Fibroblast of lung (primary cell): ENCODE measurements at places on chromosomes 2 and 18. TPM values are rescaled to one million over a fixed set of nuclear protein-coding genes. Genes with fewer than 3 reads are reported as not detected.

DNA sequence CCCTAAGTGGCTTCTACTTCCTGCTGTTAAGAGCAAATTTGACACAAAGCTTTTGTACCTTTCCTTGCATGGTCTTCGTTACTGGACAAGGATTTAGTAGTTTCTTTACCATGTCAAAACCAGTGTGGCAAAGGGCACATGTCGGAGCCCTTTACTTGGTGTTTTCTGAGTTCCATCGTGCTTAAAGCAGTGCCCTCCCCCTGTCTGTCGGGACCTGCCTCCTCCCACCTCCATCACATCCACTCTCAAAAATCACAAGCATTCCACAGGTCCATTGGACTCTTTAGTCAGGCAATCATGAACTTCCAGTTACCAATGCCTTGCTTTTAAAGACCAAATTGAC is 763 bp downstream of the CCDC141 start:
- no peak for DNase-seq

- no peak for DNase-seq
Measured at GRCh38 chr2:170743530-170744239, 26.5 kb upstream of the ERICH2 start.

GRCh38 chr2:195027947-195028346 is 629.1 kb upstream of the SLC39A10 start:
- DNase-seq, result no peak

DNA sequence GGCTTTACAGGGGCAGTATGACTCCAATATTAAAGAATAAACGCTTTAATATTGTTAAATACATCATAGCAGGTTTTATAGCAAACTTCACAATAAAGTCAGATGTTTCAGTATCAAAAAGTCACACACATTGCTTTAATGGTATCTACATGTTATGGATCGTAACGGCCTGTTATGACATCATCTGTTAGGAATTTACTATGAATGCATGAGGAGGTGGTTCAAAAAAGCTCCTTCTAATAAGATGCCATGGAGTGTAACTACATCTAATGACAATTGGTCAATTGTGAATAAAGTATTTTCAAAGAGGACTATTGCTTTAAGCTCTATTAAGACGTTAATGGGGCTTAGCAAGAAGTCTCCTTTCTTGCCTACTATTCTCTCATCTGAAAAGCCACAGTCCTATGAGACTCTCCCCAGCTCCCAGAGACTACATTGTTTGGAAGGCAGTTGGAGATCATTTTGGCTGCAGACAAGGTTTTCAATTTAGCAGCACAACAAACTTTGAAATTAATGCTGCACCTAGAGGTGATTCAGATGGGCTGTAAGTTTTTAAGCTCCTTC is 300.7 kb upstream of the MEIS1 start:
- DNase-seq, result no peak

GRCh38 chr2:152454960-152455359 is 120.0 kb downstream of the FMNL2 start:
- DNase-seq, result no peak

DNA sequence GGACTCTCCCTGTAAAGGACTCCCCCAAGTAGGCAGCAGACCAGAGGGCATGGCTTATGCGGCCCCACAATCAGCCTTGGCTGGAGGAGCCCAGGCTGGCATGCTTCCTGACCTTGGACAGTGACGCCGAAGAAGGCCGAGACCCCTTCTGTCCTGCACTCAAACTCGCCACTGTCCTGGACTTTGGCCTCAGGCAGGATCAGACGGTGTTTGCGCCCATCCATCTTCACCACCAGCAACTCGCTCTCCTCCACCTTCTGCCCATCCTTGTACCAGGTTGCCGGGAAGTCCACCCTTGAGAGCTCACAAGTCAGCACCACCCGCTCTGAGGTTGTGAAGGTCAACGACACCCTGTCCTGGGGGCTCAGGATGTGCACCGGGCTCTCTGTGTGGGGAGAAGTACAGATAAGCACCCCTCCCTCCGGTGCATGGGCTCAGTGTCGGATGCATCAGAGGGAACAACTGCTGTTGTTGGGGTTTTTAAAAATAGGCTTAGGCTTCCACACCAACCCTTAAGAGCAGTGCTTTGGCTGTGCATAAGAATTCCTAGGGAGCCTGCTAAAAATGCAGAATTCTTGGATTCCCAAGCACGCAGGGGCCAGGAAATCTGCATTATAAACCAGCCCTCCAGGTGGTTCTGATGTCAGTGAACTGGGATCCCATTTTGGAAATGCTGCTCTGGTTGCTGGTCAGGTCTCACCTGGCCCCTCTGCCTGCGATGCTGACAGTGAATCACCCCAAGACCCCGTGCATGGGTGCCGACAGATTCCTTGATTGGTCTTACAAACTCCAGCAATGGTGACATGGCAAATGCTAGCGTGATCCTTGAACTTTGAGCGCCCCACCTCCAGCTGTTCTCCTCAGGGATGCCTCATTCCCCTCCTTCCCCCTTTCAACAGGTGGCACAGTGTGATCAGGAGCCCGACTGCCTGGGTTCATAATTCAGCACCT is 5.9 kb downstream of the OBSL1 start:
- no peak for DNase-seq

Gene CTAGE1
- total RNA-seq, result under 0.01 TPM in 1 of 2 replicates, not detected in the other

DNA sequence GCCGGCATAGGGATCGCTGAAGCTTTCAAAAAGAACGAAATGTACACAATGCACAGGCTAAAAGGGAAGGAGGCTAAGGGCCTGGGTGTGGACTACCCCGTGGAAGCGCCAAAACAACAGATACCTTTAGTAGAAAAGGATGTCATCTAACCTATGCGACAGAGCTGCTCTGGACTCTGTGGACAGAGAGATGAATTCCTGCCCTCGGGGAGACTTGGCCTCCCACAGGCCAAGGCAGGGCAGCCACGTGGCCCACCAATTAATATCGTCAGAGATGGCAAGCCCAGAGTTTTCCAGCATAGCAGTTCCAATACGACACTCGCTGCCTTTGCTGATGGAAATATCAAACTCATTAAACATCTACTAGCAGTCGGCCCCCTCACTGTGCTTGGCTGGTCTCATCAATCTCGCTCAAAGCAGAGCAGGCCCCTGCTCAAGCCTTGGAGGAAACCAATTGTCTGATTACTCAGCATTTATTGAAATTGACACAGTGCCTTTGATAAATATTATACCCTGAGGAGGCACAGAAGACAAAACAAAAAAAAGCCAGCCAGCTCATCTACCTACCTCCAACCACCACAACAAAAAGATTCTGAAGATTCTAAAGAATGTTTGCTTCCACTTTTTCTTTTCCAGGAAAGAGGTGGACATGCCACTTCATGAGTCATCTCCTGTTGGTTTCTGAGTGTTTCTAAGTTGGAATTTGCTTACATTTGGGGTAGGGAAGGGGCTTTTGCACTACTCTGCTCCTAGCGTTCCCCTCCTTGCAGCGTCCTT is 79.0 kb upstream of the ACAA2 start:
- no peak for DNase-seq

DNA sequence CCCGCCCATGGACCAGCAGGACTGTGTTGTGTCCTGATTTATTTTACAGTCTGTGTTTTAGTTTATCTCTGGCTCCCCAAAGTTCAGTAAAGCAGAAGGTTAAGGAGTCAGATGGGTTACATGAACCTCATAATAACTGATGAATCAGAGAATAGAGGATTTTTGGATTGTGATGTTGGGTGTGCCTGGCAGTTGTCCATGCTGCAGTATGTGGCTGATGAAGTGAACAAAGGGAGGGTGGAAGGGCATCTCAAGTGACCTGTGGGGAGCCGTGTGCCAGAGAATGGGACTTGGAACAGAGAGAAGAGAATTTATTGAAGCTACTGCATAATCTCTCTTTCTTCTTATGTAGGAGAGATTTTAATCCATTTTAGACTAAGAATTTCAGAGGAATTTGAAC is 145.5 kb downstream of the MAP4K4 start:
- DNase-seq, result peak; percentile 51

Gene C2orf72
- 0.33 TPM in 1 of 2 replicates, not detected in the other for total RNA-seq

GRCh38 chr2:166765141-166765540 is 123.1 kb upstream of the XIRP2 start:
- peak; percentile 11 for DNase-seq

DNA sequence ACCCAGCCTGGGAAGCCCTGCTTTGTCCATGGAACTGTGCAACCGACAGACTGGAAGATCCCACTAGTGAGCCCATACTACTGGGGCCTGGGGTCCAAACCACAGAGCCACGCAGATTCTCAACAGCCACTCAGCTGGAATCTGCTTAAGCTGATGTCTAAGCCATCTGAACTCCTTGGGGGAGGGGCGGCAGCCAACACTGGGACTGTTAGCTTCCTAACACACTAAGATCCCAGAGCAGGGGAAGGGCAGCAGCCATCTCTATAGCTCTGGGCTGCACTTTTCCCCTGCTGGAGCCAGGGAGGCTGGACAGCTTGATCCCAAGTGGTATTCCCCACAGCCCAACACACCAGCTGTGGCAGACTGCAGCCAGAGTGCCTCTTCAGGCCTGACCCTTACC is 118.3 kb downstream of the RPRM start:
- DNase-seq, result no peak

DNA sequence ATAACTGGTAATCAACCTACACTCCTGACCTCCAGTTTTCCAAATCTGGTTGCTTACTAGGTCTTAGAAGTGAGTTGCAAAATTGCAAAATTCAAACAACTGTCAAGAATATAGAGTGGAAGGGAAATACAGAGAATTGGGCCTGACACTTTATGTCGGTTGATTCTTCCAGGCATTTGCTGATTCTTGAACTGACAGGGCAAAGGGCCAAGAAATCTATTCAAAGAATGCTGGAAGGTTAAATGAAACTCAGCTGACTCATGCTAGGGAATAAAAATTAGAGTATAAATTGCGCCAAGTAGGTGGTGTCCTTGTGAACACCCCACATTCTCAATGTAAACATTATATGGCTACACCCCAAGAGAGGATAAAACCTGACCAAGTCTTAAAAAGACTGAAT is 21.5 kb upstream of the ZSCAN30 start:
- peak; percentile 68 for DNase-seq

- peak; percentile 59 for DNase-seq
Measured at GRCh38 chr2:190069936-190070696, 7.6 kb upstream of the MSTN start.

Gene PID1
- 8.2 and 29.6 TPM in 2 replicates for total RNA-seq

DNA sequence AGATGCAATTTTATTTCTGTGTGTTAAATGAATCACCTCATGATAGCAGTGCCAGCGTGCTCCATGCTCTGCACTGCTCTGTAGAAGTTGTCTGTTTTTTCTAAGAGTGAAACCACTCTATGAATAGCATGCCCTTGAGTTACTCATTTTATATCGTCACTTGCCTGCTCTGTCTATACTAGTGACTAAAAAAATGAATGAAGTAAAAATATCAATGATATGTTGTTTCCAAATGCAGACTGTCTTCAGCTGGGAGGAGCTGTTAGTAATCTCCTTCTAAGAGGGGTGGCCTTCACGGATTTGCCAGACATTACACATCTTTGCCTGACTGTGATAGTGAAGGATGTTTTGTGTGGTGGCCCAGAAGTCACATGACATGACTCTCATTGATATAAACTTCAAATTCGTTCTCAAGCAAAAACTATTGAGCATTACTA is 852.1 kb downstream of the CNTNAP5 start:
- peak; percentile 81 for DNase-seq

Gene NCKAP5
- total RNA-seq, result 1.0 and 2.6 TPM in 2 replicates

- DNase-seq, result no peak
Measured at GRCh38 chr18:79697976-79698375, 18.4 kb downstream of the CTDP1 start.

DNA sequence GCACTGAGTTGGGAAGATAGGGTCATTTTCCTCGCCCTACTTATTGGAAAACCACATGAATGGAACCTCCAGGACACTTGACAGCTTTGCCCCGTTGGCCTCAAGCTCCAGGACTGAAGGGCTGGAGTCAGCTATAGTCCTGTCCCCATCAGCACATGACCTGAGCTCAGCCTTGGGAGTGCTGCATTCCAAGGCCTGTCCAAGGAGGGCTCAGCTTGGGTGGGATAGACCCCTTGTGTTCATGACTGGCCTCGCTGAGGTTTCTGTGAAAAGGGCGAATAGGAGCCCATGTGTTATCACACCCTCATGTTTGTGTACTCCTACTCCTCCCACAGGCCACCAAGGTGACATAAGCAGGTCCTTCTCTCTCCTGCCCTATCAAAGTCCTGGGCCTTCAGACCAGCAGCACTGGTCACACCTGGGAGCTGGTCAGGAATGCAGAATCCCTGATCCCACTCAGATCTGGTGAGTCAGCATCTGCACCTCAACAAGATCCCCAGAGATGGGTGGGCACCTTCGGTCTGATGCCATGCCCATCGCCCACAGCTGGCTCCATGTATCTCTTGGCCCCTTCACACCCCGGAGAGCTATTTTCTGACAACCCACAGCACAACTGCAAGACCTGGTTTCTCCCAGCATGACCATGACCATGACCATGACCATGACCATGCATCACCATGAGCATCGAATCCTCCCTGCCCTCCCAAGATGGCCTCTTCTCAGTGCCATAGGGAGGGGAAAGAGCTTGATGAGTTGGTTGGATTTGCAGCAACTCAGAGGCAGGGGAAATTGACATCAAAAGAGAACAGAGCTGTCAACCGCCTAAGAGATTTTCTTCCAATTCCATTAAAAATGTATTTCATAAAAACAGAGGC is 83.0 kb upstream of the RAB6C start:
- DNase-seq, result no peak

GRCh38 chr18:63111671-63112402 is 207.7 kb downstream of the BCL2 start:
- DNase-seq, result no peak

- DNase-seq, result no peak
Measured at GRCh38 chr2:33196700-33197099, 249.9 kb downstream of the LTBP1 start.

DNA sequence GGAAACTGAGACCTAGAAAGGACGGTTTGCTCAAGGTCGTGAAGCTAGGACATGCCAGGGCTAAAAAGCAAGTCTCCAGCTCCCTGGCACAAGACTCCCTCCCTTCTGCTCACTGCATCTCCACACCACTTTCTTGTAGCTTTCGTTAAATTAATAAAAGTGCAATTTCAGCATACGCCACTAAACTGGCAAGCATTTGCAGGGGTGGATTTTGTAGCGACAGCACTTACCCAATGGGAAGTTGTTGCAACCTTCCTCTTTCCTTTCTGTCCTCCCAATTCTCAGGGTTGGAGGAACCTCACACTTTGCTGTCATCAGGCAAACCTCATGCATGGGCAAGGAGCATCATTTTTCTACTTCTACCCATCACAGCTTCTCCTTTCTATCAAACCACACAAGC is 7.4 kb upstream of the RHOB start:
- peak; percentile 52 for DNase-seq

Gene UGT1A7
- total RNA-seq, result not detected in 2 replicates

Gene MAL
- under 0.01 TPM in 1 of 2 replicates, not detected in the other for total RNA-seq

- no peak for DNase-seq
Measured at GRCh38 chr2:135783439-135783838, 41.8 kb downstream of the UBXN4 start.

Gene PTPN2
- total RNA-seq, result 23.6 and 24.1 TPM in 2 replicates

- peak; percentile 74 for DNase-seq
Measured at GRCh38 chr2:216632952-216633615, at the start of gene IGFBP2. Gene IGFBP2, plus strand, starts transcription at chr2:216633420. Its CDS starts 104 bp downstream, at chr2:216633524.
